Activated CD4-positive, alpha-beta T cell treated with anti-CD3 and anti-CD28 coated beads for 48 hours (primary cell): ENCODE measurements at places on chromosomes 5 and 9.
A peak's percentile ranks its signal among the peaks of the same experiment; 100 is the strongest.

GRCh38 chr9:95004411-95005277, 278.1 kb downstream of the AOPEP start:
- peak; percentile 41 for DNase-seq

DNA sequence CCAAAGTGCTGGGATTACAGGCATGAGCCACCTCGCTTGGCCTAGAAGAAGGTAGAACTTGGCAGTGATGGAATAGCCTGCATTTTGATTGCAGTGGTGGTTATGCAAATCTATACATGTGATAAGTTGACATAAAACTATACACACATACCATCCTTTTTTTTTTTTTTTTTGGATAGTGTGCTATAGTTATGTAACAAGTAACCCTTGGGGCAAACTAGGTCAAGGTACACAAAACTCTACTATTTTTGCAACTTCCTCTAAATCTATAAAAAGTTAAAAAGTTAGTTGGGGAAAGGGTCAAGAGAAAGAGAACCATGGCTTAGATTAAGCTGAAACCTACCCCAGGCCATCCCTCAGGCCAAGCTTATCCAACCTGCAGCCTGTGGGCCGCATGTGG, 11.1 kb downstream of the TRIM14 start:
- no peak for DNase-seq

DNA sequence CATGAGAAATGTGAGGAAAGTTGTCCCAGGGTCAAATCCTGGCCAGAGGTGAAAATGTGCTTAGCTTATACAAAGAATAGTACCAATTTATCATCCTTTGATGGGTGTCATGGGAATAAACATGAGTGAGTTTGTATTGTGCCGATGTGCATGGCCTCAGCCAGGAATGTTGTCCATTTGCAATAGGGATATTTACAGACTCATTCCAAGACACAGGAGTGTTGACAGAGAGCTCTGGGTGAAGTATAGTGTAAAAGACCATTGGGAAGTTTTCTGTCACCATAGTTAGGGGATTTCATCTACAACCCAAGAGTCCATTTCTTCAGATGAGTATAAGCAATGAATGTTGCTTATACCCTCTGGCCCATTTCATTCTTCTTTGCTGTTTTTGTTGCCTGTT, 160.1 kb downstream of the DMAC1 start:
- DNase-seq: no peak

- no peak for DNase-seq
Observed at GRCh38 chr5:164377746-164378145, 872.3 kb downstream of the MAT2B start.

GRCh38 chr5:65832152-65832551, 94.2 kb upstream of the ERBIN start:
- DNase-seq: no peak

DNA sequence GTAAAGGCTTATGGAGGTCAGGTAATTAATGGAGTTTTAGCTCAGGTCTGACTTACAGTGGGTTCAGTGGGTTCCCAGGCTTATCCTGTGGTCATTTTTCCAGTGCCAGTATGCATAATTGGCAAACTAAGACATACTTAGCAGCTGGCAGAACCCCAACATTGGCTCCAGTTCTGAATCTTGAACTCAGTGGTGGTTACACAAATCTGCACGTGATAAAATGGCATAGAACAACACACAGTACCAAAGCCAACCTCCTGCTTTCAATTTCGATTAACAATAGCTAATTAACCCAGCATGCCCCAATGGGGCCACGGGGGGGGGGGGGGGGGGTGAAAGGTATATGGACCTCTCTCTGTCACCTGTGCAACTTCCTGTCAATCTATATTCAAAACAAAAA, 19.0 kb upstream of the BARX1 start:
- DNase-seq: no peak

- DNase-seq: no peak
Observed at GRCh38 chr5:34703767-34704713, 47.9 kb downstream of the RAI14 start.

DNA sequence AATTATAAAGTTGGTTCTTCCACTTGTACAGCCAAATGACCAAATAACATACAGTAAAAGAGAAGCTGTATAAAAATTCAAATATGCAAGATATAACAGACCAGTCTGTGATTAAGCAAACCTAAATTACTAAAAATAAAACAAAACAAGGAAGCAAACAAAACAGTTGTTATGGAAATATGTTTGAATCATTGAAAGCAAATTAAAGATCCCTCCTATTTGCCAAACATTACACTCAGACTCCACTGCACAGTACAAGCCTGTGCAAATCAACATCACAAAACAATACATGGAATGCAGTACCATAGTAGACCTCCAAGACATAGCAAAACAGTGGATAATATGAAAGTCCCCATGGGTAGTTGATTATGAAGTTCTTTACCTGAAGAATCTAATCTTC, 288.1 kb upstream of the PTGER4 start:
- DNase-seq: no peak

GRCh38 chr5:110269478-110270142, 456.9 kb downstream of the TMEM232 start:
- DNase-seq: no peak

GRCh38 chr5:405421-405820, 37.6 kb upstream of the EXOC3 start:
- no peak for DNase-seq

GRCh38 chr5:116479776-116480675, 94.6 kb downstream of the SEMA6A start:
- DNase-seq: no peak

DNA sequence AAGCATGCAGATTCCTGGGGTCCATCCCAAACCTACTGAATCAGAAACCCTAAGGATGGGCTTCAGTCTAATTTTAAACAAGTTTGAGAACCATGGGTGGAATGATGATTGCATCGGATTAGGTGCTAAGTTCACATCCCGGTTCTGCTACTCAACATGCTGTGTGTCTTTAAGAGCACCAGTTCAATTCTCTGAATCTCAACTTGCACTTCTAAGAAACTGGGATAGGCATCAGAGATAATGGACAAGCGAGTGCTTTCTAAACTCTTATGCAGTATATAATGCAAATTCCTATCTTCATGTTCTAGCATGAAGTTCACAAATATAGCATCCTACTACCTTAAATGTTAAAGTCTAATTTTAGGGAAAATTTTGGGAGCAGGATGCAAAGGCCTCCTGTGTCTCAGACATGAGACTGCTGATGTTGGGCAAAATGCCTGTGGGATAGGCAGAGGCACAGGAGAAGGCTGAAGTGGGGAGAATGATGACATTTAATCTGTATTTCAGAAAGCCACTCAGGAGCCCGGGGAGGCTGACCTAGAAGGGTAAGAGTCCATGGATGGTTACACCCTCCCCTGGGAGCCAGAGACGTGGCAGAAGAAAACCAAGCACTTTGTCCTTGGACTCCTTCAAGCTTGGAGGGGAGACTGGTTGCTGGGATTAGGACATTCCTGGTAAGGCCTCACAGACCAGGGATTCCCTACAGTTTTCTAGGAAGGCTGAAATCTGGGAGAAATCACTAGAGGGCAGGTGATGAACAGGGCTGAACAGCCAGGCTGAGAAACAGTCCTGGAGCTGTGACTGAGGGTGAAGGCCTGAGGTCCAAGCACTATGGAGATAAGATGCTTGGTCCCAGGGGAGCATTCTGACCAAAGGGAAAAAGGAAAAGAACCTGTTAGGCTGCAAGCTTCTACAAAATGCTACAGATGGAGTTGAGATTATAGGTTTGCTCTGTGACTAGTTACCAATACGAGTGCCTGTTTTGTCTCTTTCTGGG, 311.9 kb upstream of the PANK3 start:
- no peak for DNase-seq

- no peak for DNase-seq
Observed at GRCh38 chr9:13174906-13175639, 104.4 kb downstream of the MPDZ start.

- DNase-seq: no peak
Observed at GRCh38 chr5:11298877-11299276, 537.8 kb upstream of the DAP start.

GRCh38 chr9:129557192-129558036, 63.5 kb downstream of the C9orf50 start:
- DNase-seq: no peak

DNA sequence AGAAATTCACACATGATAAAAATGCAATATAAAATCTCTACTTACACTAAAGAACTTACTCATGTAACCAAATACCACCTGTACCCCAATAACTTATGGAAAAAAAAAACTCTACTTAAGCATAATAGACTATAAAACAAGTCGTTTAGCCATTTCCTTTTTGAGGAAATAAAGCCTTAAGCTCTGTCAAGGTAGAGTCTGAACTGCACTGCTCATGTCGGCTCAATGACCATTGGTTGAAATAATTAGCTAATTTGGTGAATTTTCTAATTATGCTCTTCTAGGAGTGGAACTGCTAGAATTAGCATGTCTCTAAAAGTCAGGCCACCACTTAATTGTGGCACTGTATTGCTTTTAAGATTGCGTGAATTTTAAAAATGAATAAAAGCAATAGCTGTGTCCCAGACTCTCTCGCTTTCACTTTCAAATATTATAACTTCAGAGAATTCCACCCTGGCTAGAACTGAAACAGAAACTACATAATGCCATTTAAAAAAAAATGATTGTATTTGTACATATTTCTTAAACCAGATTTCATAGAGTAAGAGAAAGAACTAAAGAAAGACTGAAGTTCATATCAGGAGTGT, 113.0 kb upstream of the PCA3 start:
- no peak for DNase-seq

- DNase-seq: peak; percentile 16
Observed at GRCh38 chr5:61790678-61791077, 458.6 kb downstream of the ZSWIM6 start.

DNA sequence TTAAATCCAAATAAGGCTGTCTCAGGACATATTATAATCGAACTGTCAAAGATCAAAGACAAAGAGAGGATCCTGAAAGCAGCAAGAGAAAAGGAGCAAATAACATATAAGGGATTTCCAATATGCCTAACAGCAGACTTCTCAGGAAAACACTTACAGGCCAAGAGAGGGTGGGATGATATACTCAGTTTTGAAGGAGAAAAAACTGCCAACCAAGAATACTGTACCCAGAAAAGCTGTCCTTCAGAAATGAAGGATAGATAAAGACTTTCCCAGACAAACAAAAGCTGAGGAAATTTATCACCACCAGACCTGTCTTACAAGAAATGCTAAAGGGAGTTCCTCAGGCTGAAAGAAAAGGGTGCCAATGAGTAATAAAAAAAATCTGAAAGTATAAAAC, 16.0 kb downstream of the EGFLAM start:
- no peak for DNase-seq

DNA sequence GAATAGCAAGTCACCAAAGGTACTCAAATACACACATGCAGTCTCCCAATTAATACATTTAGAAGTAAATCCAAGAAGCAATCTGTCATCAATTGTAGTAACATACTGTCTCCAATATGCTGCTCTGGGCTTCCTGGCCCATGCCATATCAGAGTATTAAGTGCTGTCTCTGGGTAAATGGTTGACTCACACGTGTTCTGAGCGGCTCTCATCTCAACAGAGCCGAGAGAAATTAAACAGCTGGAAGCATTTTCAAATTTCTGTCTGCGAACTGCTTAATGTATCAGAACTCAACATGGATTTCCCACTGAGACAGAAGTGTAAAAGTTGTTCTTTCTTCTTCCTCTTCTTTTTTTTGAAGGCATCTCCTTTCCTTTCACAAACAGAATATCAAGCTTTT, 247.3 kb upstream of the TAS2R1 start:
- no peak for DNase-seq

- no peak for DNase-seq
Observed at GRCh38 chr5:61139931-61140330, 22.3 kb downstream of the SMIM15 start.

DNA sequence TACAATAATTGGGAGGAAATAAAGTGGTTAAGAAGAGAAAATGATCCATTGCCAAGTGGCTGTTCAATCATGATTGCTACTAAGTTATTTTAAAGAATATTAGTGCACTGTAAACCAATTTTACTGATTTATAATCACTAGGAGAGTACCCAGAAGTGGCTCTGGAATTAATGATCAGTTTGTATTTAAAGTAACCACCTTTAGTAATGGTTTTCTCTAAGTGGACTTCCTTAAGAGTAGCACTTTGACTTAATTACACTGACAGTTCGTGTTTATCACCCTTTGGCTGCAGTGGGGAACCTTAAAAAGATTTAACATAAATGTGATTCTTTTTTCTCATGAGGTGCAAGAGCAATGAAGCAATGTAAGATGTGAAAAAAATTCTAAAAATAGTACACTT, 310.8 kb downstream of the CDH12 start:
- no peak for DNase-seq

- no peak for DNase-seq
Observed at GRCh38 chr9:125885405-125886034, 138.3 kb downstream of the PBX3 start.

DNA sequence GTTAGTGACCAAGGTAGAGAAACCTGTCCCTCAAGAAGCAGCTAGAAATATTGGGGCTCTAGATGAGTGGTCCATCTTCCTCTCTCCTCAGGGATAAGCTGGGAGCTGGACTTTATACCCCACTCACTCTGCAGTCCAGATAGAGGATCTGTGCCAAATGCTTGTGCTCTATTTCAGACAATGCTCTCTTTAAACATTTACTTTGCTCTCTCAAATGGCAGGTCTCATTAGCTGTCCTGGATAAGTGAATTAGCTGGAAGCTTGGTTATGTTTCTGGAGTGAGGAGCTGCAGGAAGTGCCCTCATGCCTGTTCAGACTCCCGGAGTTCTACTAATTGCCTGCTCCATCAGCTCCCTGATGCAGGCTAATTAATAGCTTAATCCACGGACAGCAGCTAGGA, 151.1 kb upstream of the CCDC152 start:
- no peak for DNase-seq

- DNase-seq: no peak
Observed at GRCh38 chr9:136690806-136691261, 3.6 kb upstream of the AGPAT2 start.

DNA sequence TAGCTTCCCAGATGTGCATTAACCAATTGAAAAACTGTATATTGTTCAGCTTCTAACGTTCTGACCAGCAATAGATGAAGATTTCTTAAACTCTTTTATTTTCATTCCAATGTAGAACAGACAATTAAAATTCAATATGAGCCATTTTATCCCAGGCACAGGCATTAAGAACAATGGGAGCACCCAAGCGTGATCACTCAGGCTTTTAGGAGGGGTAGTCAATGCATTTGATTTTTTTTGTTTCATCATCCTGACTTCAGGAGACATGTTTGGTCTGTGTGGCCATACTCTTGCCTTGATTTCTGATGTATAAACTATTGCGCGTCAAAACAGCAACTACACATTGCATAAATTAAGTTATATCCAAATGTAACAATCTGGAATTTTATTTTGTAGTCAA, 653.0 kb upstream of the RORB start:
- DNase-seq: no peak

GRCh38 chr5:140261403-140262171, 41.3 kb downstream of the PFDN1 start:
- DNase-seq: no peak

GRCh38 chr9:131946180-131946579, 133.5 kb downstream of the MED27 start:
- no peak for DNase-seq

DNA sequence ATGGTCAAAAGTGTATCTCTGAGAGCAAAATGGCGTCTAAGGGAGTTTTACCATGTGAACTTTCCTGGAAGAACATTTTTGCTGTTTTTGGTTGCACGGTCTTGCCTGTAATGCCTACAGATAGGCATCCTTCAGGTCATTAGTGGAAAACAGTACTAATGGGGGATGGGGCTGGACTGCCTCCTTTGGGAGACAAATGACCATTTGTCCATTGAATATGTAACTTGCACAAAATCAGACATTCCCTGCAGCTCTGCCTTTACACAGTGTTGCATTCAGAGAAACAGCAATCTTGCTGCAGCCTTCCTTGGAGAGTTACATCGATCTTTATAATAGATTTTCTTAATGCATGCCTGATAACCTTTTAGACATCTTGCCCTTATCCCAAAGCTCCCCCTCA, 138.5 kb upstream of the EGFLAM start:
- DNase-seq: no peak
